ENCODE measurements at places on chromosomes 2 and 18. TPM values are rescaled to one million over a fixed set of nuclear protein-coding genes. Genes with fewer than 3 reads are reported as not detected.

Gene SERPINB4
- total RNA-seq, result not detected

Gene PIEZO2
- not detected for total RNA-seq

GRCh38 chr2:220081171-220081570, 453.7 kb downstream of the SLC4A3 start:
- DNase-seq, result no peak

Gene CYP26B1
- total RNA-seq, result not detected

DNA sequence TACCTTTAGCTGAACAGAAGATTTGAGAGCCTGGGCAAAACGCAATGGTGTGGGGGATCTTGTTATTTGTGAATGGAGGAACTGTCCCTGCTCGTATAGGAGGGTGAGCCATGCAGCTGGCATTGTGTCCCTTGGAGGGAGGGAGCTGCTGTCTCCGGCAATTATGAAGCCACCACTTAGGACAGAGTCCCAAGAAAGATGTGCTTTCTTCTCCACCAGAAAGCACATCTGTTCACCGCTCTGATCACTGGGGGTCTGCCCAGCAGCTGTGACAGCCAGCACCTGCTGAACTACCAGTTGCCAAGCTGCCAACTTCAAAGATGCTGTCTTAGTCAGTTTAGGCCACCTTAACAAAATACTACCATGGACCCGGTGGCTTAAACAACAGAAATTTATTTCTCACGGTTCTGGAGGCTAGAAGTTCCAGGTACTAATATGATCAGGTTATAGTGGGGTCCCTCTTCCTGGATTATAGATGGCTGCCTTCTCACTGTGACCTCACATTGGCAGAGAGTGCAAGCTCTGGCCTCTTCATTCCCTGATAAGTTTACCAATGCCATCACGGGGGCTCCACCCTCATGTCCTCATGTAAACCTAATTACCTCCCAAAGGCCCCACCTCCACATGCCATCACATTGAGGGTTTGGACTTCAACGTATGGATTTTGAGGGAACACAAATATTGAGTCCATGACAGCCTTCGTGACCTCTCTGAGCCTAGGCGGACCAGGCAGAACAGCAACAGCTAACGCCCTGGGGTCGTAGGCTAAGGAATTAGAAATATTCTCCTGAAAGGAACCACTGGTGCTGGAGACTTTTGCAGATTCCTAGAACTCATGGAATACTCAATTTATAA, 148.3 kb downstream of the RHBDD1 start:
- no peak for DNase-seq

- DNase-seq, result no peak
These were observed 10.1 kb upstream of the MCFD2 start for GRCh38 chr2:46925474-46926351.

DNA sequence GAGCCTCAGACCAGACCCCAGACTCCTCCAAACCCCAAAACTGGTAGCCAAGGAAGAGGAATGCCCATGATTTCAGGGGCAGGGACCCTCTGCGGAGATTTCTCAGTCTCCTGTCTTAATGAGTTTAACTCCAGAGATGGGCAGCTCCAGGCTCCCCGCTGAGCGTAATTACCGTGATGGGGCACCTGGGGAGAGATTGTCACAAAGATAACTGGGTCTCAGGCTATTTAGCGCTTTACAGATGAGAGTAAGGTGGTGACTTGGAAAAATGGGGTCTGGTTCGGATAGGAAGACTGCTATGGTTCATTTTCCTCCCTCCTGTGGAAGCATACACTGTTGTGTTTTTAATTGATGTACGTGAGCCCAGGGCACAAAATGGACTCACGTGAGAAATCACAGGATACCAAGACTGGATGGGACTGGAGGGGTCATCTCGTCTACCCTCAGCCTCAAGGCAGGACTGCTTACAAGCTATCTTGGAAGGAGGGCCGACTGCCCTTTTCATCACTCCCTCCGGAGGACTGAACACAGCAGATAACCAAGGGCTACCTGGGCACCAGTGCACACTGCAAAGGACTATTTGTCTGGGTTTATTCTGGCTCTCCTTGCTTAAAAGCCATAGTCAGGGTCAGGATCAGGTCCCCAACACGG, 427.8 kb downstream of the ZNF521 start:
- no peak for DNase-seq

Gene TMEM87B
- 23.1 TPM for total RNA-seq

Gene PMAIP1
- total RNA-seq, result 139 TPM

DNA sequence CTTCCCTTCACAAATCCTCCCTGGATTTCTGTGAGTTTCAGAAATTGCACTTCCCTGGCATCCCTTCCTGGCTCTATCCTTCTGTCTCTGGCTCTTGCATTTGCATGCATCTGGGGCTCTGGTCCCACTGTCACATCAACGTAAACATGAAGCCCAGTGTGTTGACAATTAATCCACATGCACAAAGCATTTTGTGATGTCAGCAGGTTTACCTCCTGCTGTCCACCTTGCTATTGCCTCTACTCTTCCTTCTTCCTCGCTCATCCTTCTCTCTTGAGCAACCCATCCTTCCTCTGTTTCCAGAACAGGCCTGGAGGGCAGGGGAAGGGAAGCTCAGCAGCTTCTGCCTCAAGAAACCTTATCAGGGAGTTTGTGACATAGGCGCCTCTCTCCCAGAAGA, 111.7 kb upstream of the ATP5MC3 start:
- no peak for DNase-seq

GRCh38 chr2:145091967-145092366, 572.0 kb upstream of the ZEB2 start:
- DNase-seq, result no peak

Gene C2orf42
- 13.7 TPM for total RNA-seq

- DNase-seq, result no peak
These were observed 25.0 kb downstream of the DCDC2C start for GRCh38 chr2:3728104-3729054.

Gene BMP10
- total RNA-seq, result not detected

DNA sequence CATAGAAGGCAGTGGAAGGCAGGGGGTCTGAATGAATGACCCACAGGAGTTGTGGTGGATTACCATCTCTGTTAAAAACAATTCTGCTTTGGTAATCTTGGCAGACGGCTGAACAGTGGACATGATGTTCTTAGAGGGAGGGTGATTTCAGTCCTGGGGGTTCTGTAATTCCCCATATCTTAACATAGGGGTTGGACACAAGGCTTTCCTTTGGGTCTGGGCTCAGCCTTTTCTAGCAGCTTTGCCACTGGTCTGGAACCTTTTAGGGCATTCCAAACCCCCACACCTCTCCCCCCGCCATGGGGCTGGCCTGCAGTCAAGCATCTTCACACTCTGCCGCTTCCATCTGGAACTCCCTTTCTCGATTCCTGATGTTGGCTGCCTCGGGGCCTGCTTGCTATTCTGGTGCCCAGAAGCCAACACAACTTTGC, 50.3 kb downstream of the RPL37A start:
- no peak for DNase-seq

- DNase-seq, result no peak
These were observed 4.2 kb downstream of the PLEKHA3 start for GRCh38 chr2:178484245-178485041.

Gene ACVR1C
- 8.5 TPM for total RNA-seq

Gene CNGA3
- not detected for total RNA-seq

- no peak for DNase-seq
These were observed 635.0 kb upstream of the ID2 start for GRCh38 chr2:8046849-8047248.

DNA sequence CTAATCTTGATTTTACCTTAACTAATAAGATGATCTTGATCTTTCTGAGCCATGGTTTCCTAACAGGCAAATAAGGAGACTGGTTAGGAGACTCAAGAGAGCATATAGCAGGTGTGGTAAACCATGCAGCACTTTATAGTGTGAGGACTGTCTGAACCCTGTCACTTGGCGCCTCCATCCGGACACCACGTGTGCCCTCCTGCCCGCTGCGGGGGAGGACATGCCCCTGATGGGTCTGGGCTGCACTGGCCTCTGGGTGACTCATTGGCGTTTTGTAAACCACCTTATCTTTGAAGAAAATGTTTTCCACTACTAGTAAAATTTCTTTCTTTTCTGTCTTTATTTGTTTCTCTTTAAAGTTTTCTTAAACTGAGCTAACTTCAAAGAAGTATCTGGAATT, 131.1 kb downstream of the FMNL2 start:
- no peak for DNase-seq

GRCh38 chr2:108413711-108414095, 35.3 kb upstream of the GCC2 start:
- no peak for DNase-seq

DNA sequence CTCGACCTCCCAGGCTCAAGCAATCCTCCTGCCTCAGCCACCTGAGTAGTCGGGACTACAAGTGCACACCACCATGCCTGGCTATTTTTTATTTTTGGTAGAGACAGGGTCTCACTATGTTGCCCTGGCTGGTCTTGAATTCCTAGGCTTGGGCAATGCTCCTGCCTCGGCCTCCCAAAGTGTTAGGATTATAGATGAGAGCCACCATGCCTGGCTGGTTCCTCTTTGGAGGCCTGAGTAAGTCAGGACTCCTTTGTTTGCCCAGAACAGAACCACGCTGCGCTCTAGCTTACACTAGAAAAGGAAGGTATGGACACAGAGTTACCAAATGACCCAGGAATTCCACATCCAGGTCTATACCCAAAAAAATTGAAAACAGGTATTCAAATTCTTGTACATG, 135.9 kb upstream of the SLC1A4 start:
- no peak for DNase-seq

DNA sequence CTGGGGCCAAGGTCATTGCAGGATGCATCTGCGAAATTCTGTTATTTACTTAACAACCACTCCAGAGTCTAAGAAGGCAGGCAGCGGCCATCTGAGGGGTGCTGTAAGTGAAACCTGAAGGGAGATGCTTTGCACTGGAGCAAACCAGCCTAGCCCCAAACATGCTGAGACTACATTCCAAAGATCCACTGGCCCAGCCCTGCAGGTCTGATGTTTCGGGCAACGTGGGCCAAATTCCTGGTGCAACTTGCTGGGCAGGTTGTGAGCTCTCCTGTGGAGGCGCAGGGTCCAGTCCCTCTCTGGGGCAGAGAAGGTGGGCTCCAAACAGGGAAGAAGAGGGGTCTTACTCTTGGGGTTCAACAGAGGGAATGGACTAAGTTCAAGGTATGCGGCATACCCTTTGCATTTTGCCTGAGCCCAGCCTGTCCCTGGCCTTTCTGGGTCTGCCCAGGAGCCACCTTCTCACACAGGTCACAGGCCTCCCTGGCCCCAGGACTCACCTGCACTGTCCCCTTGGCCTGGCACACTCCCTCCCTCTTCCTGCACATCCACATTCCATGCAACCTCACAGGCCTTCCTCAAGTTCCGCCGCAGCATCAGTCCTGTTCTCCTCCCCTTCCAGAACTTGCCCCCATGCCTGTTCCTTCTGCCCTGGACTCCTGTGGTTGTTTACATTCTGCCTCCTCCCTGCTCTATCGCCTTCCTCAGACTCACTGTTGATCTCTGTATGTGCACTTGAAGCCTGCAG, 5.1 kb upstream of the MAL start:
- no peak for DNase-seq

GRCh38 chr2:52369178-52369577, 1337.2 kb upstream of the NRXN1 start:
- DNase-seq, result no peak

Gene SH2D6
- total RNA-seq, result 0.40 TPM

Gene TSHZ1
- total RNA-seq, result 17.6 TPM

DNA sequence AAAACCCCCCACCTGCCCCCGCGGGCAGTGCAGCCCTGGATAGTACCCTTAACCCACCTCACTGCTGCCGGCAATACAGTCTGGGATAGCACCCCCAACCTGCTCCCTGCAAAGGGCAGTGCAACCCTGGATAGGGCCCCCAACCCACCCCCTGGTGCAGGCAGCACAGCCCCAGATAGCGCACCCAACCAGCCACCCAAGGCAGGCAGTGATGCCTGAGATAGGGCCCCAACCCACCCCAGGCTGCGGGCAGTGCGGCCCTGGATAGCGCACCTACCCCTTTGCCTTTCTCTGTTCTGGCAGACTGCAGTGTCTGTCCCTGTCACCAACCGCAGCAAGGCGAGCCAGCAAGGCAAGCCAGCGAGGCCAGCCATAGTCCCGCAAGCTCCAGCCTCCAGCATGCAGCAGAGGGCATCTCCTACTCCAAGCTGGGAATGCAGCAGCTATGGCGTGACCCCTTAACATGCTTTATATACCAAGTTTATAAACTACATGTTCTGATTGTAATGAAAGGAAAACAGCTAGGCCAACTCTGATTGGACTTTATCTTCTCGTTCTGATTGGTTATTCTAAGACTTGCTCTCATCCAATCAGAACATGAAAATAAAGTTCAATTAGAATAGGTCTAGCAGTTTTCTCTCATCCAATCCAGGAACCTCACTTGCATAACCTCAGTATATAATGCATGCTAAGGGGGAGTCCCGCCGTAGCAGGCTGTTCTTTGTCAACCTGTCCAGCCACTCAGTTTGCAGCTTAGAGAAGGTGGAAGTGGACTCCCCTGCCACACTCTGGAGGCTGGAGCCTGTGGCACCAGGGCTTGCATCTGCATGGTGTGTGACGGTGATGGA, 34.1 kb upstream of the ANKRD62 start:
- no peak for DNase-seq

DNA sequence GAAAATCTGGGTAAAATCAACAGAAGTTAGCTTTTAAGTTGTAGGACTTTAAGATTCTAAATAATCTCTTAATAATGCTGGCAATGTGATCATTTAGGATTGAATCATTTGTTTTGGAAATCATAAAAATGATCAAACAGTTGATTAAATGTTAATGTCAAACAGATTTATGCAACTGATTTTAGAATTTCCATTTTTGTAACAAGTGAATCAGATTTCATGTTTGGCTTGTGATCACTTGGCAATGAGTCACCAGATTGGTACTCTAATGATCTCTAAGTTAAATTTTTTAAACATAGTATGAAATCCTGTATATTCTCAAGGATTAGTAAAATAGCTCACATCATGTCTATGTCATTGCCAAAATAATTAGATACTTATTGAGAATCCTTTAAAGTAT, 50.1 kb upstream of the UNC80 start:
- no peak for DNase-seq

DNA sequence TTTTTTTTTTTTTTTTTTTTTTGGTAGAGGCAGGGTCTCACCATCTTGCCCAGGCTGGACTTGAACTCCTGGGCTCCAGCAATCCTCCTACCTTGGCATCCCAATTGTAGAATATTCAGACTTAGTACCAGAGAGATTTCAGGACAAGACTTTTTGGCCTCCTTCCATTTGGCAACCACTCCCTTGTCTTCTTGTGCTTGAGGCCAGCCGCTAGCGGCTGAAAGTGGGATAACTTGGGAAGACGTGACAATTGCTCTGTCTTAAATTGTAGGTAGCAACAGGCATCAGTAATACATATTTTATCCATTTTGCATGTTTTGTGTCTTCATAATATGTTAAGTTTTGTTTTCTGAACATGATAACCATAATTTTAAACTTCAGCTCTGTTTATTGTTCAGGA, 53.3 kb upstream of the TTN start:
- DNase-seq, result no peak

- DNase-seq, result no peak
These were observed 147.6 kb downstream of the CDC42EP3 start for GRCh38 chr2:37523814-37524362.

Gene CLEC4F
- total RNA-seq, result not detected

GRCh38 chr2:63850649-63851048, 9.0 kb downstream of the UGP2 start:
- no peak for DNase-seq

- no peak for DNase-seq
These were observed 18.4 kb downstream of the ZSCAN30 start for GRCh38 chr18:35271656-35272055.
